ENCODE measurements at places on chromosomes 1 and 21.

DNA sequence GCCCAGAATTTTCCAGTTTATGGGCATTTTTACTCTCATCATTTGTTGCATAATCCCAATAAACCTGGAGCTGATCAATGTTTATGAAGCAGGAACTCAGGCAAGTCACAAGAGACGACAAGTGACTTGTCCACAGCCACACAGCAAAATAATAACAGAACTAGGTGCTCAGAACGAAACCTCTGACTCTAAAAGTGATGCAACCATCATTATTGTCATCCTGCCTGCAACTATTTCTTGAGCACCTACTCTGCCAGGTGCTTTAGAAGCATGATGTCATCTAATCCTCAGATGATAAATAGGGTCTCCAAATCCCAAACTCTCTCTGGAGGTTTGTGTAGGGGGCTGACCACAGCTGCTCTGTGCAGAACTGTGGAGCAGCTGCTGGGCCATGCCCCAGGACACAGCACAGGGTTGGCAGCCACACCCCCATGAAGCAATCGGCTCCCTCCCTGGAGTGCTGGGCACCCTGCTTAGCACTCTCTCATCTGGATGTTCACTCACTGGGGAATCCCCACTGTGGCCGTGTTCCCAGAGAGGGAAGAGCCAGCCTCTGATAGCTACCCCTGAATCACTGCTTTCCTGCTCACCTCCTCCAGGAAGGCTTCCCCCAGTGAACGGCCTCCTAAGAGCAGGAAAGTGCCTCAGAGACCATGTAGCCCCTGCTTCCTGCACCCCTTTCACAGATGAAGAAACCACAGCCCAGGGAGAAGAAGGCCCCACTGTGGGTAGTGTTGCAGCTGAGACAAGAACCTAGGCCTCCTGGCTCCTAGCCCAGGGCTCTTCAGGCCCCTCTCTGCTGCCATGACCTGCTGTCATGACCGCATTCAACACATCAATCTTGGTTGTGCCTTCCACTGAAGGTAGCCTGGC is 2.1 kb downstream of the TTC22 start:
- no peak for DNase-seq

DNA sequence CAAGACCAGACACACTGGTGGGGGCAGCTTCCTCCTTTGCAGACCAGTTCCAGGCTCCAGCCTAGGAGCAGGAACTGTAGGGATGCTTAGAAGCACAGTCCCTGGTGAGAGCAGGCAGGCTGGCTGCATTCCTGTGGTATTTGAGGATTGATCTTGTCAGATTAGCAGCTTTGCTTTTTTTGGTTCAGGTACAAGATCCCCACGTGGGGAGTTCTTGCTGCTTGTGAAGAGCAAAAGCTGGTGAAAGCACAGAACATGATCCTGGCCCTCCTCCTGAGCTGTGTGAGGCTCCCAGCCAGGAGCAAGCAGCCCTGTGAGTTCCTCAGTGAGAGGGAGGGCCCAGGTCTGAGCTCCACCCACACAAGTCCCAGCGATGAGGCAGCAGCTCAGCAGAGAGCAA is 75.3 kb upstream of the ARTN start:
- peak; percentile 90 for DNase-seq

DNA sequence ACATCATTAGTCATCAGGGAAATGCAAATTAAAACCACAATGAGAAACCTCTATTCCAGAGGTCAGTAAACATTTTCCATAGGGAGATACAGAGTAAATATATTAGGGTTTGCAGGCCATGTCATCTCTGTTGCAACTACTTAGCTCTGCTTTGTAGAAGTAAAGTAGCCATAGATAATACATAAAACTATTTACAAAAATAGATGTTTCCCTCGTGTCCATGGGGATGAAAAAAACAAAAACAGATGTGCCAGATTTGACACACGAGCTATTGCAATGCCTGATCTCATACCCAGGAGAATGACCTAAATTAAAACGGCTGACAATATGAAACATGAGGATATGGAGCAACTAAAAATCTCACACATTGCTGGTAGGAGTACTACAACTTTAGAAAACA is 17.3 kb downstream of the LTN1 start:
- DNase-seq: peak; percentile 71

- no peak for DNase-seq
Measured at GRCh38 chr1:62111084-62111483, 83.6 kb upstream of the L1TD1 start.

GRCh38 chr1:81407000-81407821 is 393.5 kb upstream of the ADGRL2 start:
- DNase-seq: peak; percentile 23

DNA sequence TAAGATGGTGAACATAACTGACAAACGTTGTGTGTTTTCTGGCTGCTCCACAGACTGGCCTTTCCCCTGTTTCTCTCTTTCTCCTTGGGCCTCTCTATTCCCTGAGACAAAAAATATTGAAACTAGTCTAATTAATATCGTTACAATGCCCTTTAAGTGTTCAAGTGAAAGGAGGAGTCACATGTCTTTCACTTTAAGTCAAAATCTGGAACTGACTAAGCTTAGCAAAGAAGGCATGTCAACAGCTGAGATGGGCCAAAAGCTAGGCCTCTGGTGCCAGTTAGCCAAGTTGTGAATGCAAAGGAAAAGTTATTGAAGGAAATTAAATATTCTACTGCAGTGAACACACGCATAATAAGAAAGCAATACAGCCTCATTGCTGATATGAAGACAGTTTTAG is 32.2 kb upstream of the FCRL3 start:
- DNase-seq: no peak
